ENCODE measurements at places on chromosomes 2 and 18.

DNA sequence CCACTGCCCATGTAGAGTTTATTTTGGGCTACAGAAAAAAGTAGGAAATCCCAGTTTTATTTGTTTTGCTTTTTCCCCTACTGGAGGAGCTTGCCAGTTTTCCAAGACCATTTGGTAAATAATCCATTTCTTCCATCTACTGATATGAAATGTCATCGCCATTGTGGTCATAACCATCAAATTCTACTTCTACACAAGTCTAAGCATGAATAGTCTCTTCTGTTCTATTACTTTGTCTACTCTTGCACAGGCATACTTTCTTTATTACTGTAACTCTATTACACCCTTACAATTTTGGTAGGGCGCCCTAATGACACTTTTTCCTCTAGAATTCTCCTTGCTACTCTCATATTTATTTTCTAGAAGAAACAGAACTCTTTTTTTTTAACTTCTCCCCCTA, 120.7 kb downstream of the ATAD2B start:
- DNase-seq = no peak

DNA sequence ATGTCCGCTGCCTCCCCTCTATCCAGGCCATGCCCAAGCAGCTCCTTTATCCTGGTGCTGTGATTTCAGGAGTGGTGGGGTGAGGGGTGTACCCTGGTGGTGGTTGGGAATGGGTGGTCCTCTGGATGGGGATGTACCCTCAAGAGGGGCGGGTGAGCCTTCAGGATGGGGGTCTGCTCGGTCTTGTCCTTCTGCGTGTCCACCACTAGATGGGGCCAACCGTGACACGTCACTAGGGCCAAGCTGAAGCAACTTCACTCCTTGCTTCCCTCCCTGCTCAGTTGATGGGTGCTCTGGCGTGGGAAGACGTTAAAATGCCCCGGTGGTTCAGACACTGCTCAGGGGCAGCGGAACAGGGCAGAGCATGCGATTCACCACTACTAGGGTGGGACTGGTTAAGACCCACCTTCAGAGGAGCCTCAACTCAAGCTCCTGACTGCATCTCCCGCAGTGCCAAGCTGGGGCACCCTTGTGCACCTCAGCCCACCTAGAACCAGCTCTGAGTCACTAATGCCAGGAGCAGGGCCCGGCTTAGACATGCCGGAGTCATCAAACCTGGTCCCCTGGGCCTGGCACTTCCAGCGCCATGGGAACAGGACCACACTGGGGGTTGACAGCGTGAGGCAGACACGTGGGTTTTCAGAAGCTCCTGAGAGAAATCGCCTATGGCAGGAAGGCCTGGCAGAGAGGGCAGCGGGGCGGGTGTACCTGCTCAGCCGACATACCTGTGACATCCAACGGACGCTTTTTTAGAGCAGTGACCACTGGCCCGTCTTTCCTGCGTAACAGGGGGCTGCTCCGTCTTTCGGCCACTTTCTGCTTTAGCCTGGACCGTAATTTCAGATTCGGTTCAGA, 256.7 kb downstream of the HDAC4 start:
- DNase-seq = peak; percentile 41

GRCh38 chr2:117994729-117995128, 19.1 kb downstream of the CCDC93 start:
- no peak for DNase-seq

DNA sequence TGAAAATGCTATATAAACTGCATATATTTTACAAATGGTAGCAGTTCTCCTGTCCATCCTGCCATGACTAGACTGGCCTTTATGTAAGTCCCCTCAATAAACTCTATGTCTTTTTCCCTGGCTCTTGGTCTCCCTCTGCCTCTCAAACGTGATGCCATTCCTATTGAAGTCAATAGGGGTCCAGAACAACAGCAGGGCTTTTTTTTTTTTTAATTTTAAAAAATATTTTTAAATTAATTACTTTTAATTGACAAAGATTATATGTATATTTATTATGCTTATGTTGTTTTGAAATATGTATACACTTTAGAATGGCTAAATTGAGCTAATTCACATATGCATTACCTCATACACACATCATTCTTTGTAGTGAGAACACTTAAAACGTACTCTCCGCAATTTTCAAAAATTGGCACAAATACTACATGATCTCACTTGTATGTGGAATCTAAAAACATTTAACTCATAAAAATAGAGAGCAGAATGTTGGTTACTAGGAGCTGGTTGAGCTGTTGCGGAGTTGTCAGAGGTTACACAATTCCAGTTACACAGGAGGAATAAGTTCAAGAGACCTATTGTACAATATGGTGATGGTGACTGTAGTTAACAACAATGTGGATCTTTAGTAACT, 123.1 kb downstream of the LRRTM4 start:
- DNase-seq = no peak

DNA sequence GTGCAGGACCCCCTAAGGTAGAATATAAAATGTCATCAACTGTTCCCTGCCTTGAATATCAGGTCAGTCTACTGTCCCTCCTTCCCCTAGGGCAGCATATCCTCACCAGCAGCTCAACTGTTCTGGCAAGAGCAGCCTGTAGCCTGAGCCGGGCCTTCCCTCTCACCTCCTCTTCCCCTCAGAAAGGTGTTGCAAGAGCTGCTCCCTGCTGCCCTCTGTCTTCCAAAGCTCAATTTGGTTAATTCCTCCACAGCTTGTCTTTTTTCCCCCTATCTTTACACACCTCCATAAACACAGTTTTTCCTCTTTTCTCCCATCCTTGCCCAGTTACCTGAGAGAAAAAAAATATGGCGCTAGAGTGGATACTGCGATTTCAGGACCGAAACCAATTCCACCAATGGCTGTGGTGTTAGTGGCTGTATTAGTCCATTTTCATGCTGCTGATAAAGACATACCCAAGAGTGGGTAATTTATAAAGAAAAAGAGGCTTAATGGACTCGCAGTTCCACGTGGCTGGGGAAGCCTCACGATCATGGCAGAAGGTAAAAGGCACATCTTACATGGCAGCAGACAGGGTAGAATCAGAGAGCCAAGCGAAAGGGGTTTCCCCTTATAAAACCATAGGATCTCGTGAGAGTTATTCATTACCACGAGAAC, 184.7 kb downstream of the MREG start:
- peak; percentile 52 for DNase-seq

- DNase-seq = no peak
These were observed 1.3 kb downstream of the ATP9B start for GRCh38 chr18:79070486-79070885.

DNA sequence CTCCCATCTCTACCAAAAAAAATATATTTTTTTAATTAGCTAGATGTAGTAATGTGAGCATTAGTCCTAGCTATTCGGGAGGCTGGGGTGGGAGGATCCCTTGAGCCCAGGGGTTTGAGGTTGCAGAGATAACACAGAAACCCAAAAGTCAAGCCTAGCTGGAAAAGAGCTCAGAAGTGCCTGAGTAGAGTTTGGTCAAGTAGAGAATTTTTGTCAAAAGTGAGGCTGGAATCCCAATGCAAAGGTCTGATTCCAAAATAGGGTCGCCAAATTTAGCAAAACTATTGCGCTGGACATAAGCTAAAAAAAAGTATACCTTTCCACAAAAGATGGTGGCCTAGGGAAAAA, 15.5 kb upstream of the MSH6 start:
- DNase-seq = no peak

DNA sequence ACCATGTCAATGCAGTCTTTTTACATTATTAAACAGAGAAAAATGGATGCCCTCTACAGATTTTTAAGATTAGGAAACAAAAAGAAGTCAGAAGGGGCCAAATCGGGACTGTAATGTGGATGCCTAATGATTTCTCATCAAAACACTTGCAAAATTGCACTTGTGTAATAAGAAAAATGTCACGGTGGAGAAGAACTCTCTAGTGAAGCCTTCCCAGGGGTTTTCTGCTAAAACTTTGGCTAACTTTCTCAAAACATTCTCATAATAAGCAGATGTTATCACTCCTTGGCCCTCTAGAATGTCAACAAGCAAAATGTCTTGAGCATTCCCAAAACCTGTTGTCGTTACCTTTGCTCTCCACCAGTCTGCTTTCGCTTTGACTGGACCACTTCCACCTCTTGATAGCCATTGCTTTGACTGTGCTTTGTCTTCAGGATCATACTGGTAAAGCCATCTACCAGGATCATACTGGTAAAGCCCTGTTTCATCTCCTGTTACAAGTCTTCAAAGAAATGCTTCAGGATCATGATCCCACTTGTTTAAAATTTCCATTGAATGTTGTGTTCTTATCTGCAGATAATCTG, 226.8 kb downstream of the TNS1 start:
- DNase-seq = no peak

GRCh38 chr2:62050456-62051045, 145.1 kb downstream of the COMMD1 start:
- no peak for DNase-seq

DNA sequence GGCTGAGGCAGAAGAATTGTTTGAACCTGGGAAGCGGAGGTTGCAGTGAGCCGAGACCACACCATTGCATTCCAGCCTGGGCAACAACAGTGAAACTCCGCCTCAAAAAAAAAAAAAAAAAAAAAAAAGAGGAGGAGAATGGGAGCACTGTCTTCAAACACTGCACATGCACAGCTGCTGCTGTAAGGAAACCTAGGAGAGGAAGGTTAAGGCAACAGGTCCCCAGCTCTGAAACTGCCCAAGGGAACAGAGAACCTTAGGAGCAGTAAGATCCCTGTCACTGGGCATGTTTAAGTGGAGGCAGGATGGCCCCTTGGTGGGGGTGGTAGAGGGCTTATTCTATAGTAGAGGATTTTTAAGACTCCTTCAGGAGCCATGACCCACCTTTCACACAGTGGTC, 111.2 kb downstream of the CLIP4 start:
- DNase-seq = no peak

DNA sequence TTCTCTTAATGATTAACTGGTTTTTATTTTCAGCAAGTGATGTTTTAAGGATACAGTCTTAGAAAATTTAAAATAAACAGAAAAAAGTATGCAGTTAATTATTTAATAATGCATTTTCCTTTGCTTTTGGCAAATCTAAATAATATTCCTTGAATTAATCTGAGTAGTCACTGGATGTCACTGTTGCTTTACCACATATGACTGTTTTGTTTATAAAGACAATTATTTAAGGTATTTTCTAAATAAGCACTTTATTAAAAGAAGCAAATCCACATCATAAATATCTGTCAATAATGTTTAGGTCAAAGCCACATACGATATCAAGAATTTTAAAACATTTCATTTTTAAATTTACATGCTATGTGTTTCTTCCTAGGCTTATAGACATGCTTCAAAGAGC, 40.6 kb upstream of the TFPI start:
- no peak for DNase-seq

DNA sequence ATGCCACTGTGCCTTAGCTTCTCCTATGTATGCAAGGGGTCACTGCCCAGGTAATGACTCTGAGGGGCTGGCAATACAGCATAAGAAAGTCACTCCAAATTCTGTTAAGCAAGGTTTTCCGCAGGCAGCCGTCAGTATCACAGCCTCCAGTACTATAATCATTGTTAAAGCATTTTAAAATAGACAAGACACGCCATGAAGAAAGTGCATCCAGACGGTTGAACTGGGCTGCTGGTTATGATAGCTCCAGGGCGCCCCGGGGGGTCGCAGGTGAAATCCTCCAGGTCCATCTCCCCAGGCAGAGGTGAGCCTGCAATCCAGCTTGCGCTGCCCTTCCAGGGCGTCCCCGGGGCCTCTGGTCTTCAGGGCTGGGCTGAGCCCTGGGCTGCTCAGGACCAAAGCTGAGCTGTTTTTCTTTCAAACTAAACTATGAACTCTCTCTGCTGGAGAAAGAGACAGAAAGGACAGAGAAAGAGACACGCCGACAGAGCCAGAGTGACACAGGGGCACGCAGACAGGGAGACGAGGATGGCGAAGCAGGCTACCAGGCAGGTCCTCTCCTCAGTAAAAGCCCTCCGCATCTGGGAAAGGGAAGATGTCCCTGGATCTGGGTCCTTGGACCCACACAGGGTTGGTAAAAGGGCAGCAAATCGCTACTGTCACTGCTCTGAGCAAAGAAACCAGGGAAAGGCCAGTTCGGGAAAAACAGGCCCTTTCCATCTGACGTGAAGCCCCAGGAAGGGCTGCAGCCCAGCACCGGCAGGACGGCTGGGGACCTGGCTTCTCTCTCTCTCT, 2.1 kb upstream of the TWIST2 start:
- DNase-seq = no peak

DNA sequence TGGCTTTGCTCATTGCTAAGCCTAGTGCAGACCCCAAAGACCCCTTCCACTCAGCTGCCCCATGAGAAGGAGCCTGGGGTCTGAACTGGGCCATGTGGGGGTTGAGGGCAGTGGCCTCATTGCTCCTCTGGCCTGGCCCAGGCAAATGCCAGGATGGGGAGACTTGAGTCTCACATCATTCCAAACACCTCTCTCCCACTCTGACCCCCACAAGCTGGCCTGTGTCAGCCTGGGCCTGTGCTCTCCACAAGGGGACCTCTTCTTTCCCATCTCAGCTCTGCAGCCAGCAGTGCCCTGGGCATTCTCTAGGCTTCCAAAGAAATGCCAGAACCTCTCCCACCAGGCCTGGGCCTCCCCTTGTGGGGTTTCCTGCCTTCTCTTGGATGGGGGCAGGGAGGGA, 45.8 kb upstream of the OTOF start:
- no peak for DNase-seq

DNA sequence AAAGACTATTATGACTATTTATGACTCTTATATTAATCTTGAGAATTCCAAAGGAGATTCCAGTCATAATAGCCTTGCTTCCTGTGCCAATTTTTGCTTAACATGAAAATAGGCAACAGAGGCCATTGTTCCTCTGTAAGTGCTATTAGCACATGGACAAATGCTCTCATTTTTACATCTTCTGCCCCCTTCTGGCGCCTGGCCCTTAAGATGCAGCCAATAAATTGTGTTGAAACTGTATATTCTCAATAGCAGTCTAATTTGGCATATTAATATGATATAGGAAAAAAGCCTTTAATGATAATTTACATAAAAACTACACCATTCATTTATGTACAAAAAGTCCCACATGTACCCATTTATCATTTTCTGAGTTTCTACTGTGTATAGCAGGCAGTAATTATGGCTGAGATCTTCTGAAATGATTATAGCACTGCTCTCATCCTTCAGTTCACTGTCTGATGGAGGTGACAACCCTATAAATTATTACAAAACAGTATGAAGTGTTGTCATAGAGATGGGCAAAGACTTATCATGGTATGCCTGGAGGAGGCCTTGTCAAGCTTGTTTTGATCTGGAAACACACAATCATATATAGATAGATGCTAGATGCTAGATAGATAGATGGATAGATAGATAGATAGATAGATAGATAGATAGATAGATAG, 613.3 kb downstream of the TSN start:
- no peak for DNase-seq

DNA sequence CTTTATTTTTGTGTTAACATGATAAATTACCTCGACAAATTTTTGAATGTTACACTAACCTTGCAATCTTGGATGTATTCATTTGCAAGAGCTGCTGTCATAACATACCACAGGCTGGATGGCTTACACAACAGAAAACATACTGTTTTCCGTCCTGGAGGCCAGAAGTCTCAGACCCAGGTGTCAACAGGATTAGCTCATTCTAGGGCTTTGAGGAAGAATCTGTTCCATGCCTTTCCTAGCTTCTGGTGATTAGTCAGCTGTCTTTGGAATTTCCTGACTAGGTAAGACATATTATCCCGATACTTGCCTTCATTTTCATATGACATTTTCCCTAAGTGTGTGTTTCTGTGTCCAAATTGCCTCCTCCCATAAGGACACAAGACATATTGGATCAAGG, 188.6 kb upstream of the CDH19 start:
- DNase-seq = no peak

- DNase-seq = no peak
These were observed 161.2 kb downstream of the PTPRM start for GRCh38 chr18:7728297-7728696.

Data from stimulated activated CD4-positive, alpha-beta T cell treated with anti-CD3 and anti-CD28 coated beads, Interleukin-15, amount 100 ng/mL, for 24 hours (primary cell).